ENCODE measurements at places on chromosomes 2 and 18.

DNA sequence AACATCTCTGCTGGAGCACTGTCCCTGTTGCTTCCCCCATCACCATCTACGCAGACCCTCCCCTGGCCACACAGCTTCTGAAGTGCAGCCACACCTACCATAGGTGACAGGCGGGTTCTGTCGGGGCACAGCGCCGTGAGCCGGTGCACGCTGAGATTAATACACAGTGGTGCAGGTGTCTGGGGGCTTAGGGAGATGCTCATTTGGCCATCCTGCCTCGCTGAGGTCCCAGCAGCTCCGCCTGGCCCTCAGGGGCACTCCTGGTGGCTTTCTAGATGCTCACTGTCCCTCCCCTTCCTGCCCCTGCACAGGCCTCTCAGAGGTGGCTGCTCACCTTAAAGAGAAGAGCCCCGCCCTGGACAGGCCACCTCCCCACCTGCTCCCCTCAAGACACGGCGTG lies 18.9 kb upstream of the RPL31 start:
- no peak for DNase-seq

DNA sequence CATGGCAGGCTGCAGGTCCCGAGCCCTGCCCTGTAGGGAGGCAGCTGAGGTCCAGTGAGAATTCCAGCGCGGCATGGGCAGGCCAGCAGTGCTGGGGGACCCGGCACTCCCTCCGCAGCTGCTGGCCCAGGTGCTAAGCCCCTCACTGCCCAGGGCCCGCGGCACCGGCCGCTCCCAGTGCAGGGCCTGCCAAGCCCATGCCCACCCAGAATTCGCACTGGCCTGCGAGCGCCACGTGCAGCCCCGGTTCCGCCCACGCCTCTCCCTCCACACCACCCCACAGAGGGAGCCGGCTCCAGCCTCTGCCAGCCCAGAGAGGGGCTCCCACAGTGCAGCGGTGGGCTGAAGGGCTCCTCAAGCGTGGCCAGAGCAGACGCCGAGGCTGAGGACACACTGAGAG lies 158.5 kb upstream of the ACVR2A start:
- DNase-seq = no peak

- peak; percentile 52 for DNase-seq
These were observed 125.4 kb downstream of the CTIF start for GRCh38 chr18:48663931-48664847.

DNA sequence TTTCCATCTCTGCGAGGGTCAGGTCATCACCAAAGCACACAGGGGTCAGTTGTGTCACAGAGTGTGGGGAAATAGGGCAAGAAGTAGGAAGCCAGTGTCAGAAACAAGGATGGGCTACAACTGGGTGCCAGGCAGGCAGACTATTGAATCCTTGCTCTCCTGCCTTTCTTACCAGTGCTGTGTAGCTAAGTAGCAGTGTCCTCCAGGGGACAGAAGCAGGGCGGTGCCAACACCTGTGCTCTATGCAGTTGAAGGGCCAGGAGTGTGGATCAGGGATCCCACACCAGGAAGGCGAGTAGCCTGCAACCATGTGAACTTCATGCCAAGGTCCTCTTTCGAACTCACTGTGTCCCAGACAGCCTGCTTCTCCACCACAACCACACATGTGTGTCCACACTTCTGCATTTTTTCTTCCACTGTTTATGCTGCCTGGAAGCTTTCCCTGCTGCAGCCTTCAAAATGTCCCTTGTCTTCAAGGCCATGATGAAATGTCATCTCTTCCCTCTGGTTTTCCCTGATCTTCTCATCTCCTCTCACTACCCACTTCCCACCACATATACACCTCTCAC lies 25.4 kb upstream of the REG3G start:
- DNase-seq = no peak

- DNase-seq = no peak
These were observed 31.0 kb upstream of the RMDN2 start for GRCh38 chr2:37894047-37894446.

DNA sequence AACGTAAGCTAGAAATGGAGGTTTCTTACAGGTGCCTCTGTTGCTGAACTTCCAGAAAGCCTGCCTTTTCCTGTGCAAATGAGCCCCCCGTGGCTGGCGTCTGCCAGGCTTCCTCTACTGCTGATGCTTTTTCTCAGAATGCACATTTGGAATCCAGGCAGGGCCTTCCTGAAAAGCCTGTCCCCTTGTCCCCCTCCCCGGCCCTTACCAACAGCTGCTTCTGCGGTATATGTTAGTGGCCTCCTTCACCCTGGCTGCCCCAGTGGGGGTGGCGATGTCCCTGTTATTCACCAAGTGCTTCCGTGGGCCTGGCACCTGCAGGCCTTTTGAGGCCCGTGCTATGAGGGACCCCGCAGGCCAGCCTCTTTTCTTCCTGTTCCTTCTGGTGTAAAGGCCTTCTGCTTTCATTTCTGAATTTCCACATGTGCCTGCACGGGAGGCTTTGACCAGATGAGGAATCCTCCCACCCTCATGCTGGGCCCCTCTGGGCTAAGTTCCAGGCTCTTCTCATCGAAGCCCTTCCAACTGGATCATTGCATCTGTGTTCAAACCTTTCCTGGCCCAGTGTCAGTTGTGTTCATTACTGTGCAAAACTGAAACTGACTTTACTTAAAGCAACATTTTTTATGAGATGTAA lies 10.4 kb downstream of the CNDP2 start:
- DNase-seq = no peak

GRCh38 chr2:95276244-95276887 lies 2.1 kb downstream of the PROM2 start:
- DNase-seq = no peak

DNA sequence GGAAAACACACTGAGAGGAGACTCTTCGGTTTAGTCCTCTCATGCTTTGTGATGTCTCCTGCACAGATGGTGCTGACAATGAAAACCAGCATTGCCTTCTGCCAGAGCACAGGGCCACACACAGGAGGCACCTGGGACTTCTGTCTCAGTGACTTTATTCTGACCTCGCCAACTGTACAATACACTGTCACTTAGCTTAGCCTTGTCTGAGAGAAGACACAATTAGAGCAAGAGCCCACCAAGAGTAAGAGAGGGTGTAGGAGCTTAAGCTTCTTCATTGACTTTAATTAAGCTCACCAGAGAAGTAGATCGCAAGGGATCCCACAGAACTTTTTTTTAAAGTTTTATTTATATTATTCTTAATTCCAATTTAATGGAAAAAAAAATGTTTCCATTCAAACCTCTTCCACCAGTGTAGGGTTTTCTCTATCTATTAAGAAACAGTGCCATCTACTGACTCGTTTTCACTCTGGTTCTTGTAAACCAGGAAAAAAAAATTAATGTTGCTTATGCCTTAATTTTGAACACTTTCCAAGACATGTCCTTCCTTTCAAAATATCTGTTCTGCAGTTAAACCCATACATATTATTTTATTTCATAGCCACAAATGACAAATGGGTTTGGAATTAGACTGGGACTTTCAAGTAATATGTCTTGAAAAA lies 42.4 kb upstream of the DDX18 start:
- DNase-seq = no peak

DNA sequence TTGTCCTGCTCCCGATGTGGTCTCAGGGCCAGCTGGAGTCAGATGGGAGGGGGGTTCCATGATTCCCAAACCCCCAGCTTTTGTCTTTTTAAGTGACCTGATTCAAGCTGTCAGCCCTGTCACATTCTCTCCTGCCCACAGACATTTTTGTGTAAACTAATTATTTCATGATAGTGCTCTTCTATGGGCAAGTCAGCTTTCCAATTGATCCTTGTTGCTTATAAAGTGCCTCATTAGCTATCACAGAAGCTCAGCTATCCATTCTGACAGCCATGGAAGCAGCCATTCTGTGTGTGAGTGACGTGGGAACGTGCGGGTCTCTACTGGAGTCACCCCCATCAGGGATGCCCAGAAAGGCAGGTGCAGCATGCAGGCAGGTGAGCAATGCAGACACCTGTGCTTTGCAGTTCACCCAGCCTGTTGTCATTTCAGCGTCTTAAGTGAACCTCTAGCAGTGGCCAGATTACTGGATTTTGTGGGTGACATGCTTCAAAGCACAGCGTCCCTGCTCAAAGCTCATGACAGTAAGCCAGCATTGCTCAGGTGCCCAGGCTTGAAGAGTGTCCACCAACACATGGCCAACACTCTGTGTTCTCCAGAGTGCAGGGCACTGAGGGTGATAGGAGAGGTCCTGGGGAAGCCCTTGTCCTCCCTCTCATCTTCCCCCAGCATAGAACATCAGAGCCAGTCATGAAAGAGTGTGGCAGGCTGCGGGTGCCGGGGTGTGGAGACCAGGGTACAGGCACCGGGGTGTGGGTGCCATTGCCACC lies 162.1 kb upstream of the SH3BP4 start:
- DNase-seq = no peak

DNA sequence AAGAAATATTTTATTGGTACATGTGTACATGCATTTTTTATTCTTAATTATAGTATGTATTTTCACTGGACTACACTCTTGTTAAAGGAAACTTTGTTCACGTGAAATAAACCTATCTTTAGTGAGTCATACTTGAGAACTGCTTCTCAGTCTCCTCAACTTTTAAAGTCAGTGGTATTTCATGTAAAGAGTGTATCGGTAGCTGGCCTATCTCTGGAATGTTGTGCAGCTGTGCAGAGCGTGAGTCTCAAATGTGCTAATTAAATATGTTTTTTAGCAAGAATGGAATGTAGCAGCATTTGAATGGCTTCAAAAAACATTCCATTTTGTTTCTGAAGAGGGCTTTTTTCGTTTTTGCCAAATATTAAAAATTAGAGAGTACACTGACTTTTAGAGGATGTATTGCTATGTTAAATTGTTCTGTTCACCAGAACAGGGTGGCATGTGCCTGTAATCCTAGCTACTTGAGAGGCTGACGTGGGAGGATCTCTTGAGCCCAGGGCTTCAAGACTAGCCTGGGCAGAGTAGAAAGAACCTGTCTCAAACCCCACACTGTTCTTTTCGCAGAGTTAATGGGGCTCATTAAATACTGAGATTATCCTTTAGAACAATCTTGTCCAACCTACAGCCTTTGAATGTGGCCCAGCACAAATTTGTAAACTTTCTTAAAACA lies 14.3 kb downstream of the SPTBN1 start:
- no peak for DNase-seq
